ENCODE measurements at places on chromosomes 7 and 10. TPM values are rescaled to one million over a fixed set of nuclear protein-coding genes. Genes with fewer than 3 reads are reported as not detected.

SLC39A12 gene
- total RNA-seq: not detected

MMP21 gene
- not detected for total RNA-seq

NEUROG3 gene
- total RNA-seq: 0.43 TPM

SMURF1 gene
- total RNA-seq: 24.6 TPM

ERVW-1 gene
- total RNA-seq: not detected

AKR1C4 gene
- total RNA-seq: not detected

UTF1 gene
- not detected for total RNA-seq

GATA3 gene
- total RNA-seq: 0.39 TPM

WDR86 gene
- total RNA-seq: 29.8 TPM

DEPP1 gene
- total RNA-seq: 0.50 TPM

OPALIN gene
- total RNA-seq: not detected

TYW1B gene
- 3.4 TPM for total RNA-seq

PODXL gene
- total RNA-seq: 21.4 TPM

OPN1SW gene
- total RNA-seq: not detected

GNAT3 gene
- total RNA-seq: not detected

MMD2 gene
- total RNA-seq: not detected

TRIM50 gene
- total RNA-seq: not detected

GPR22 gene
- not detected for total RNA-seq

IFIT1B gene
- not detected for total RNA-seq

METTL27 gene
- total RNA-seq: 2.3 TPM

OR9A2 gene
- not detected for total RNA-seq

ITIH2 gene
- total RNA-seq: not detected
